ENCODE measurements at places on chromosomes 1 and 21.
A peak's percentile ranks its signal among the peaks of the same experiment; 100 is the strongest.

GRCh38 chr1:33281554-33282303 is 25.4 kb downstream of the ZNF362 start:
- DNase-seq, result no peak

DNA sequence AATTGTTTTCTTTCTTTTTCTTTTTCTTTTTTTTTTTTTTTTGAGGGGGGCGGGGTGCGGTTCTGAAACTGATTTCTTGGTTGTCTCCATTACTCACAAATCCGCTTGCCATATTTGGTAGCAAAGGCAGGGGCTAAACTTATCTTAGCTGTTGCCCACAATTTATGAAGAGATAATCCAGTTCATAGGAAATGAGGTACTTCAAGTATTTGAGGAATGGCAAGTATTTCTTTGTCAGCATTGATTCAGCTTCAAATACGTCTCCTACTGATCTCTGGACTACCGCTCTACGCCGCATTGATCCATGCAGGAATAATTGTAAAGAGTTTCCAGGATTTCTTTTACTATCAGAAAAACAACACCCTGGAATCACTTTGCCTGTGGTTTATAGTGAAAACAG is 289.2 kb upstream of the DPYD start:
- peak; percentile 95 for DNase-seq

DNA sequence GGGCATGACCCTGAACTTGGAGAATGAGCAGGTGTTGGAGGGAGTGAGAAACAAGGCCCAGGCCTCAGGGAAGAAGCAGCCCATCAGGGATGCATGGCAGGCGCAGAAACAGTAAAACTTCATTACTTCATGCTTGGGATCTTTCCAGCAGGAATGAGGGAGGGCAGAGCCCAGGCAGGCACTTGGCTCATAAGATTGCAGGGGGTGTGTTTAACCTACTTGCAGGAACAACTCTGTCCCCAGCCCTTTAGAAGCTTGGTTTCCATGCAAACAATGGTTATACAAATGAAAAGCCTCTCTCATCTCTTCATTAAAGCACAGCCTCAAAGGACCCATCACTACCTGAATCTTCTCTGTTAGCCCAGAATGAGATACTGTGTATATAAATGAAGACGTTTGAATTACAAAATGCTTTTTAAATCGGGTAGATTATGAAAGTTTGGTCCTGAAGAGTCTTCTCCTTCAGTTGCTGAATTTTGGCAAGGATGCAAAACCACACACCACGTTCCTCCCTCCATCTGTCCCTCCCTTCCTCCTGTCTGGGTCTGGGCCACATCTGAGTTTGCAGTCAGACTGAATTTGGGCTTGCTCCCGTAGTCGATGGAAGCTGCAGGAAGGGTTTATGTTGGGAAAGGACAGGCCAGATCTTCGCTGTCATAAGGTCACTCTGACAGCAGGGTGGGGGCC is 154.4 kb upstream of the KLHDC7A start:
- DNase-seq, result no peak

DNA sequence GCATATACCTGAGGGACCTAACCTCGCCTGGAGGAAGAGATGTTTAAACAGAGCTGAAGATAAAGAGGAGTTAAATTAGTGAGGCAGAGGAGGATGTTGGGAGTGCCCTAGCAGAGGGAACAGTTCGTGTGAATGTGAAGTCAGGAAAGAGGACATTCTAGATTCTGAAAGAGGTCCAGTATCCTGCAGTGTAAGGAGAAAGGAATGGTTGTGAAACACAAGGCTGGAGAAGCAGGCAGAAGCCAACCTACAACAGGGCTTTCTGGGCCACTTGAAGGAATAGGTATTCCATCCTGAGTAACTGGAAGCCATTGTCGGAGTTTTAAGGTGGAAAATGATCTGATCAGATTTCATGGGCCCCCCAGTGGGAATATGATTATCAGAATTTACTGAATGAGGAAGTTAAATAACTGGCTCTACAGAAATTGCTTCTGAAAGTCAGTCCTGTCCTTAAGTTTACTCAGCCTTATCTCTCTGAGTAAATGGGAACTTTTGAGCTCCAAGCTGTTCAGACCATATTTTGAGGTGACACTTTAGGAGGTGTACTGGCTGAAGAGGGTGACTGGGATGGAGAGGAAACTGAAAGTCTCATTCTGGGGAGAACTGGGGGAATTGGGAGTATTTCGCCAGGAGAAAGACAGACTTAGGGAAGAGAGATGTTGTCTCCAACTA is 24.4 kb upstream of the FAAH start:
- DNase-seq, result no peak

DNA sequence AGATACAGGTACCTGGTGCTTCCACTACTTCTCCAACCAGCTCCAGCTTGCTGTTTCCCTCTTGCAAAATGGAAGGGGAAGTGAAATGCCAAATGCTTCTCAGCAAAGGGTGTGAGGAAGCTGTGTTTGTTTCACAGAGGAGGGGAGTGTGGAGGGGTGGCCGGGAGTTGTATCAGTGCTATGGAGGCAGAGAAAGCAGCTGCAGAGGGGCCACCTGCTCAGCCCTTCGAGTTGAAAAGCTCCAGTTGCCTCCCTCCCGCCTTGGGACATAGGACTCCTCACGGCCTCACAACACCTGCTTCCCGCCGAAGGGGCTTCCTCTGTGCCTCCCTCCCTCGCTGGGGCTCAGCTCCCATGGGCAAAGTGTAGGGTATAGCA is 12.1 kb upstream of the LINGO4 start:
- DNase-seq, result no peak
